Activated gamma-delta T cell treated with anti-CD3 and anti-CD28 coated beads, Interleukin-2, amount 50 U/mL, for 16 hours (primary cell): ENCODE measurements at places on chromosomes 1 and 21.

DNA sequence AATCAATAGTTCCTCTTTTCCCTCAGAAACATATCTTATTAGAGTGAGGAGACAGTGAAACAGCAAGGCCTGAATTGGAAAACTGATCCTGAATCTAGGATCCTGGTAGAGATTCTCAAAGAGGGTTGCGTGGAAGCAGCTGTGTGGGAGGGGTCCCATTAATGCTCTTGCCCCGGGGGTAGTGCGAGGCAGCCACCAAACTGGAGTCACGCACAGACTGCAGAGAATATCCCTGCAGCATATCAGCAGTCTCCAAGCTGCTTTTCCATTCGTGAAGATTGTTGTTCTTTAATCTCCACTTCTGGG is 150.1 kb downstream of the DISC1 start:
- DNase-seq = no peak

DNA sequence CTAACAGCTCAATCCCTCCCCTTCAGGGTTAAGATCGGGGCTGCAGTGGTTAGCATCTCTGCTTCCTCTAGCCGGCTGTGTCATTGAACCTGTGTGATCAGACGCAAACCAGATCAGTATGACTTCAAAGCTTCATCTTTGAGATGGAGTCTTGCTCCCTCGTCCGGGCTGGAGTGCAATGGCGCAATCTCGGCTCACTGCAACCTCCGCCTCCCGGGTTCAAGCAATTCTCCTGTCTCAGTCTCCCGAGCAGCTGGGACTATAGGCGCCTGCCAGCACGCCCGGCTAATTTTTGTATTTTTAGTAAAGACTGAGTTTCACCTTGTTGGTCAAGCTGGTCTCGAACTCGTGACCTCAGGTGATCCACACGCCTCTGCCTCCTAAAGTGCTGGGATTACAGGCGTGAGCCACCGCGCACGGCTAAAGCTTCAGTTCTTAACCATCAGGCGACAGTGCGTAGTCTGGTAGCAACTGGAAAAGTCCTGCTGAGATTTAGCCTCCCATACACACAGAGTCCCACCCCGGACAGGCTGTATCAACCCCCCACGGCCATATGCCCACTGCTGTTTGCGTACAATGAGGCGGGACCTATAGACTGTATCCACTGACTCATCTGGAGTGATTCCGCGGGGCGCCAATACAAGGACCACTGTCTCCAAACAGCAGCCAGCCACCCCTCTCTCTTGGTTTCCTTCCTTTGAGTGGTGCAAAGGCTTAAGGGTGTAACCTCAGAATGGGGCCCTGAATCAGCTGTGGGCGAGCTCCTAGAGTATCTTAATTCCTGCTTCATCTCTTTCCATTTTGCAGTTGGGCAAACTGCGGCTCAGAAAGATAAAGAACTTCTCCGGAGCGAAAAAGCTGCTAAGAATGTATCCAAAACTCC is 23.3 kb downstream of the CELA3A start:
- peak; percentile 63 for DNase-seq

DNA sequence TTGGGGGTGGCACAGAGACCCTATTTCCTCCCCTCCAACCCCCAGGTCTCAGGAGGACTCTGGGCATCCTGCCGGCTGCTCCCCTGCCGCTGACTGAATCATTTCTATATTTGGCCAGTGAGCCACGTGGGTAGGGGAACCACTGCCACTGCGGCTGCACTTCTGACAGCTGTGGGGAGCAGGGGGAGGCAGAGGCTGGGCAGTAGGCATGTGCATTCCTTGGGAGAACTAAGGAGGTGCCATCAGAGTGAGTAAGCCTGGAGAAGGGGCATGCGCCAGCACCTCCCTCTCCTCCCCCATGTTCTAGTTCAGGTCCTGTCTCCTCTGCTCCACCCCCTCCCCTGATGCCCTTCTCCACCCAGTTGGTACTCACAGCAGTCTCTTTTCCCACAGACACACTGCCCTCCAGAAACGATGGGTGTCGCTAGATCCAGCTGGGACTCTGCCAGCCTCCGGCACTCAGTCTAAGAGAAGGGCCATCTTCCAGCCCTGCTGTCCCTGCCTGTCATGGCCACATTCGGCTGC is 12.0 kb downstream of the PPFIA4 start:
- no peak for DNase-seq

DNA sequence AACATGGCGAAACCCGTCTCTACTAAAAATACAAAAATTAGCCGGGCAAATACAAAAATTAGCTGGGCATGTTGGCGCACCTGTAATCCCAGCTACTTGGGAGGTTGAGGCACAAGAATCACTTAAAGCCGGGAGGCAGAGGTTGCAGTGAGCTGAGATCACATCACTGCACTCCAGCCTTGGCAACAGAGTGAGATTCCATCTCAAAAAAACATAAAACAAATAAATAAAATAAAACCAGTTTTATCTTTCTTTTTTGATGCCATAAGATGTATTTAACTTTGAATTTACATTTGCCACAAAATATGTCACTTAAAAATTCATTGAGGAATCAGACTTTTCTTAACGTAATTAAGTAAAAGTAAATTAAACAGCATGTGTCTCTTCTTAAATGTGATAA is 113.3 kb upstream of the ERRFI1 start:
- DNase-seq = no peak

GRCh38 chr21:45554477-45555175 is 12.4 kb upstream of the SLC19A1 start:
- DNase-seq = peak; percentile 86

DNA sequence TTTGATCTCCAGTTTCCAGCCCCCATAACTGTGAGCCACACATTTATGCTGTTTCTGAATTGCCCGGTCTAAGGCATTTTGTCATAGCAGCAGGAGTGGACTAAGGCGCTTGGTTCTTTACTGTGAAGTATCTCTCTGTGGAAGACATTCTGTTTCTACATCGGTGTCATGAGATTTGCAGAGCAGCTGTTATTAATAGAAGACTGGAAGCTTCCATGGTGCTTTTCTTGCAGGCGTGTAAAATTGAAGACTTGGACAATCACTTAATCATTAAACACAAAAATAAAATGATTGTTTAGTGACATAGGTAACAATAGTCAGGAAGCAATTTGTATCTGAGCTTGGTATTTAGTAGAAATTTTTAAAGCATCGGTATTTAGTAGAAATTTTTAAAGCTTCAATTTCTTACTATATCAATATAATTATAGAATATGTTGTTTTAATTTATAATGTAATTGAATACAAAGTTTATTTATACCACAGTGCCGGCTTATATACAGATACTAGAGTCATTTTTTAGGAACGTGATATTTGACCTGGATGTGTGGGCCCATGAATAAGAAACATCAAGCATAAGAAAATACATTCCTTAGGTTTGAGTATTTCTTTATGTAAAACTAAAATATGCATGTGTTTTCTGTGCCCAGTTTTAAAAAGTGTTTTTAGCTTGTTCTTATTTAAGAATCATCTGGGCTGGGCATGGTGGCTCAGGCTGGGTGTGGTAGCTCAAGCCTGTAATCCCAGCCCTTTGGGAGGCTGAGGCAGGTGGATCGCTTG is 60.6 kb upstream of the COL6A1 start:
- no peak for DNase-seq

DNA sequence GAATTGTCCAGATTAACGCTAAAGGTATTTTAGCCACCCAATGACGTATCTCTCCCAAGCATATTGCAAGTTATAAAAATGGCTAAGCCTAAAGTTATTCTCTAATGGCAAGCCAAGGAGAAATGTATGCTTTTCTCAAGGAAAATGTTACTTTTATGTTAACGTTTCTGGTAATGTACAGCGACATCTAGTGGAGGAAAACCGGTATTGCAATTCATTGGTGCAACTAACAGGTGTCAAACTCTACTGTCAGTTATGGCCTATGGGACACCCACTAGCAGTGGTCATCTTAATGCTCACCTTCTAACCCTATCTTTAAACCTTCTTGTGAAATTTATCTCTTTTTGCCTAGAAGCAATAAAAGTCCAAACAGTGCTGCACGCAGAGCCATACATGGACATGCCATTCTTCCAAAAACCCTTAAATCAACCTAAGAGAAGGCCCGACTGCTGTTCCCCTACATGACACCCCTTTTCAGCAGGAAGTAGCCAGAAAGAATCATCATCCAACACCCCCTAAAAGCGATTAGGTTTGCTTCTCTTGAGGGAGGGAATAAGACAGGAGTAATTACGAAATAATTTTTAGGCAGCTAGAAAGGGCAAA is 68.7 kb upstream of the LRIF1 start:
- peak; percentile 25 for DNase-seq

DNA sequence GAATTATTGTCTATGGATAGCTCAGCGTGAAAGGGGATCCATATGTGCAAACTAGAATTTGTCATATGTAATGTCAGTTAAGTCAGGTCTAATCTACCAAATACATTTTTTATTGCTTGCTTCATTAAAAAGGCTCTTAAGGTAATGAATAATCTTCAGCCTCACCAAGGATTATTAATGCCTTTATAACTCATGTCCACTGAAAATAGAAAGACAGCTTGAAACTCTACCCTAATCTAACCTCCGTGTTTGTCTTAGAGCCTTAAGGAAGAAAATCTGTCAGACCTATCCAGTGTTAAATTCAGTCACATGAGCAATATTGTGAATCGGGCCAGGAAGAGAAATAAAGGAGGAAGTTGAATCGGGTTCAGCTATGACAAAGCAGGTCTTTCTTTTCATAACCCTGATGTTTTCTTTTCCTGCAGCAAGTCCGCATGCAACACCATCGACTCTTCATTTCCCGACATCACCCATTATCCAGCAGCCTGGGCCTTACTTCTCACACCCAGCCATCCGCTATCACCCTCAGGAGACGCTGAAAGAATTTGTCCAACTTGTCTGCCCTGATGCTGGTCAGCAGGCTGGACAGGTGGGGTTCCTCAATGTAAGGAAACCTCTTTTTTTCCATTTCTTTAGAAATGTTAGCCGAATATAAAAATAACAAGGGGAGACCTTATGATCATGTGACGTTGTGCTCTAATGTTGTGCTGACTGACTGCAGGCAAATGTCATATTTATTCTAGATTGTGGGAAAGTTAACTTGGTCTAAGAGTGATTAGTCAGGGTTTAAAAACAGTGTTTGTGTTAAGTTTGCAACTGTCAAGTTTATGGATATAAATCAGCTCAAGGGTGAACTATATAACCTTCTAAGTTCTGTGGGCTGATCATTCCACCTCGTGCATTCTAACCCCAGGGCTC is 321.0 kb downstream of the TM2D1 start:
- DNase-seq = no peak

GRCh38 chr1:221981461-221981860 is 239.6 kb upstream of the DUSP10 start:
- DNase-seq = no peak

- DNase-seq = no peak
Measured at GRCh38 chr1:45009956-45010854, 919 bp downstream of the HECTD3 start.

- no peak for DNase-seq
Measured at GRCh38 chr1:166953491-166953890, 21.8 kb downstream of the ILDR2 start.

GRCh38 chr1:109371341-109371739 is 26.4 kb downstream of the SORT1 start:
- no peak for DNase-seq

GRCh38 chr1:204830747-204831146 is 39.9 kb upstream of the NFASC start:
- DNase-seq = no peak

GRCh38 chr1:169468982-169469381 is 16.8 kb downstream of the SLC19A2 start:
- no peak for DNase-seq
